ENCODE measurements at places on chromosomes 7 and 10. TPM values are rescaled to one million over a fixed set of nuclear protein-coding genes. Genes with fewer than 3 reads are reported as not detected.
A peak's percentile ranks its signal among the peaks of the same experiment; 100 is the strongest.

Gene CDH23
- total RNA-seq = 7.2 TPM

DNA sequence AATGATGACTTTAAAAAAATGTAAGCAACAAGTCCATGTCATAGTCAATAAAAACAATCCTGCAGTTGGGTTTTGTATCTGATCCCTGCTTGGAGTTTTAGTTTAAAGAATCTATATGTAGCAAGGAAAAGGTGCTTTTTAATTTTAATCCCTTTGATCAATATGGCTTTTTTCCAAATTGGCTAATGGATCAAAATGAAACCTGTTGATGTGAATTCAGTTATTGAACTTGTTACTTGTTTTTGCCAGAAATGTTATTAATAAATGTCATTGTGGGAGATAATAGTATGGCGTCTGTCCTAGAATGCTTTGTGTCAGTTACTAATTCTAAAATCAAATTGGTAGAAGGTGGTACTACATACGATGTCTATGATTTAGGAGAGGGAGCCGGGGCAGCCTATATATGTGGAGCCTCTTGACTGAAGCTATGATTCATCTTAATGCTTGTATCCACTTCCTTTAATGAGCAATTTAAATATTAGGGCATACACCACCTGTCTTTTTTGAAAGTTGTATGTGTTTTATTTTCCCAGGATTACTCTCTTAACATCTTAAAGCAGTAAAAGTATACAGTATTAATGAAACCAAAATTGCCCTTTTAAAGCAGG lies 10.3 kb upstream of the PBLD start:
- no peaks in the 10 kb centered on the region for H3K27me3 ChIP-seq
- no peaks in the 10 kb centered on the region for H3K4me1 ChIP-seq
- peaks cover 65% of the 10 kb centered on the region for H3K36me3 ChIP-seq
- no peak overlapping the region for H3K27ac ChIP-seq
- H3K4me3 ChIP-seq = no peak overlapping the region

Gene GIMAP2
- 16.4 TPM for total RNA-seq

DNA sequence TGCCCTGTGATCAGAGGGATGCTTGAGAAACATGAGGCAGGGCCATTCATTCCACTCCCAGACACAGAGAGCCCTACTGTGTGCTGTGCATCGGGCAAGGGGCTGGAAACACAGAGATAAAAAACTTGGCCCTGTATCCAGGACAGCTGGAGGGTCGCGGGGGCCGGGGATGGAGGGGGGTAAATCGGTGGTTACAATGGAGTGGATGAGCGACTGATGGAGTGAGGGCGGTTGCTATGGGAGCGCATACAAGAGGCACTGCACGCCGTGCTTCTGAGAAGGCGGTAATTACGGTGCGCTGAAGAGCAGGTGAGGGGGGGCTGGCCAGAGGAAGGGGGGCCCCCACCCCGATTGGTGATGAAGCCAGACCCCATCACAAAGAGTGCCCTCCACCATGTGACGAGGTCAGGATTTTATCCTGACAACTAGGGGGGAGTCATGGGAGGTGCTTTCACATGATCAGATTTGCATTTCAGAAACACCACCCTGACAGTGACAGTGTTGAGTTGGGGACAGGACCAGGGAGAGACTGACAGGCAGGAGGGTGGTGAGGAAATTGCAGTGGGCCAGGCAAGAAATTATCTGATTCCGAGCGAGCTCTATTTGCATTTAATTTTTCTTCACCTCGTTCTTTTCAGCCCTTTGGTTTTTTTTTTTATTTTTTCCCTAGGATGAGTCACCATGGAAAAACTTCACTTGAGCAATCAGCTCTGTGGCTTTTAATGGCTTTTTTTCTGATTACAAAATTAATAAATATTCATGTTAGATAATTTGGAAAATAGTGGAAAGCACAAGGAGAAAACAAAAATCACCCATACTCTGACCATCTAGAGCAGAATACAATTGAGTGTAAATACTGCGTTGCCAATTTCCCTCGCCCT lies 7.8 kb downstream of the CPA5 start:
- no peaks in the 10 kb centered on the region for H3K36me3 ChIP-seq
- H3K4me3 ChIP-seq = no peak overlapping the region
- H3K4me1 ChIP-seq = peaks cover 15% of the 10 kb centered on the region
- H3K27me3 ChIP-seq = no peaks in the 10 kb centered on the region
- no peak for DNase-seq

DNA sequence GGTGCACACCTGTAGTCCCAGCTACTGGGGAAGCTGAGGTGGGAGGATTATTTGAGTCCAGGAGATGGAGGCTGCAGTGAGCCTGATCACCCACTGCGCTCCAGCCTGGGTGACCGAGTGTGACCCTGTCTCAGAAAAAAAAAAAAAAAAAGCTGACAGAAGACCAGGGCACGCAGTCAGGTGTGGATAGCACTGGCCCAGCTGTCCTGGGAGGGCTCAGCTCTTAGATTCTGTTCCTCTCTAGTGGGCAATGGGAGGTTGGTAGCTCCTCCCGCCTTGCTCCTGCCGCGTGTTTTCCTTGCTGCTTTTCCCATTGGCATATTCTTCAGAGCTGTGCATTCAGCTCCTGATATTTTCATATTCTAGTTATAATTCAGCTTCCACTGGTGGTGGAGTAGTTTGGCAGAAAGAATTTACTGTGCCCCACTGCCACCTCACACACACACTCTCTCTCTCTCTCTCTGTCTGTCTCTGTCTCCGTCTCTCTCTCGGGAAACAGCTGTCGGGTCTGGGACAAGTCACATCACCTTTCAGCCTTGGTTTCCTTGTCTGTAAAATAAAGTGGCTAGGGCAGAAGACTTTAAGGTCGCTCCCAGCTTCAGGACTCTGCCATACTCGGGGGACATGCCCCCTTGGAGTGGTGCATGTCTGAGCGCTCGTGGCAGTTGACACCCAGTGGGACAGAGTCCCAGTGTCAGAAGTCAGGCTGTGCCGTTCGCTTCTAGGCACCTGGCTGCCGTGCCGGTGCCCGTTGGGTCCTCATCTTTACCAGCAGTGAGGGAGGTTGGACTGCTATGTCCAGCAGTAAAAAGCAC lies 25.9 kb upstream of the ANKRD2 start:
- H3K4me1 ChIP-seq = peaks cover 40% of the 10 kb centered on the region
- H3K4me3 ChIP-seq = no peak overlapping the region
- no peak overlapping the region for H3K27ac ChIP-seq
- H3K27me3 ChIP-seq = no peaks in the 10 kb centered on the region

DNA sequence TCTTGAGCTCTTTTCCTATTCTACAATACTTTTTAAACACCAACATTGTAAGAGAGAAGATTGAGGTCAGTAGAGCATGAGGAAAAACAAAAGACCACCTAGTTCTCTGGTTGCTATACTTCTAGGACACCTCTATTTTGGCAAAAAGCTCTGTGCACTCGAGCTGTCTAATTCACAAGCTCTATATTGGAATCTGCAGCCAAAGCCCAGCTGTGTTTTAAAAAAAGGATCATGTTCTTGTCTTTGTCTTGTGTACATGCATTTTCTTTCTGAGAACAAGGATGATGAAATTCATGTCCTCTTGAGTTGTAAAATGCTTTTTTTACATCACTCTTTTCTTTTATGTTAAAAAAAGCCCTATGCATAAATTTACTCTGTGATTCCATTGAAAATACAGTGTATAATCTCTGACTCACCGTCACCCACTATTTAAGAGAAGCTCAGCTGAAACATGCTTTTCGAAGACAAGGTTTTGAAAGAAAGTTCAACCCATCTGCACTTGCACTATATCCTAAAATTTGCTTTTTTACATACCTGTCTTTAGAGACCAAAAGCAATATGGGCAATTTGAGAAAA lies 215.5 kb upstream of the VSTM2A start:
- no peaks in the 10 kb centered on the region for H3K36me3 ChIP-seq
- no peak overlapping the region for H3K4me3 ChIP-seq
- no peak for DNase-seq
- H3K4me1 ChIP-seq = no peaks in the 10 kb centered on the region
- no peak overlapping the region for H3K27ac ChIP-seq
- H3K27me3 ChIP-seq = no peaks in the 10 kb centered on the region

- no peak overlapping the region for H3K4me3 ChIP-seq
- peaks cover 18% of the 10 kb centered on the region for H3K4me1 ChIP-seq
- no peaks in the 10 kb centered on the region for H3K27me3 ChIP-seq
- no peaks in the 10 kb centered on the region for H3K36me3 ChIP-seq
- DNase-seq = no peak
Measured at GRCh38 chr7:107049971-107050532, 5.5 kb downstream of the PRKAR2B start.

DNA sequence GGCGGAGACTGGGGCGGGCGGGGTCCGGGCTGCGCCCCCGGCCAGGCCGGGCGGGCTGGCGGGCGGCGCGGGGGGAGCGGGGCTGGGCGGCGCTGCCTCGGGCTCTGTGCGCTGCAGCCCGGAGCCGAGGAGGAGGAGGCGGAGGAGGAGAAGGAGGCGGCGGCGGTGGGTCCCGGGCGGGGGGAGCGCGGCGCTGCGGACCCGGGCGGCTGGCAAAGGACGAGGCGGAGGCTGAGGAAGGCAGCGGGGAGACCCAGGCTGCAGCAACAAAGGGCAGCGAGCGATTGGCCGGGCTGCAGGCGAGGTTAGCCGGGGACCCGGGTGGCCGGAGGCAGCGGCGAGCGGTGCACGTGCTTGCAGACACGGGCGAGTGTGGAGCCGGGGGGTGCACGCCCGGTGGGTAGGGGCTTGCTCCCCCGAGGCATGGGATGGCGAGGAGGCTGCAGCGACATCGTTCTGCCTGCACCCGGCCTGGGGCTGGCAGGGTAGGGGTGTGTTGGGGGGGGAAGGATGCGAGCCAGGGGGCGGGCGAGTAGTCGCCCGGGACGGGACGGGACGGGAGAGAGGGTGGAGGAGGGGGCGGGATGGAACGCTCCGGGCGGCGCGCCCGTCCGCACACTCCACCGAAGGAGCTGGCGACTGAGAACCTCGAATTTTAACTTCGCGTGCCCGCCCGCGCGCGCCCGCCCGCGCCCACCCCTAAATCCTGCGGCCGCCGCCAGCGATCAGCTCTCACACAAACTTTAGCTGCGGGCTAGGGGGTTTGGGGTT lies 844 bp upstream of the KAT6B start:
- peaks cover 35% of the 10 kb centered on the region for H3K4me1 ChIP-seq
- no peak for DNase-seq

GRCh38 chr10:88528806-88529570 lies 54.1 kb downstream of the RNLS start:
- no peak for DNase-seq
- no peaks in the 10 kb centered on the region for H3K27me3 ChIP-seq
- no peak overlapping the region for H3K4me3 ChIP-seq
- no peaks in the 10 kb centered on the region for H3K4me1 ChIP-seq
- no peaks in the 10 kb centered on the region for H3K36me3 ChIP-seq
- H3K27ac ChIP-seq = no peak overlapping the region

Gene NPTX2
- 13.8 TPM for total RNA-seq

Gene LIPM
- total RNA-seq = not detected

Gene PNLIPRP1
- not detected for total RNA-seq

Gene OR2A1
- total RNA-seq = 0.16 TPM

DNA sequence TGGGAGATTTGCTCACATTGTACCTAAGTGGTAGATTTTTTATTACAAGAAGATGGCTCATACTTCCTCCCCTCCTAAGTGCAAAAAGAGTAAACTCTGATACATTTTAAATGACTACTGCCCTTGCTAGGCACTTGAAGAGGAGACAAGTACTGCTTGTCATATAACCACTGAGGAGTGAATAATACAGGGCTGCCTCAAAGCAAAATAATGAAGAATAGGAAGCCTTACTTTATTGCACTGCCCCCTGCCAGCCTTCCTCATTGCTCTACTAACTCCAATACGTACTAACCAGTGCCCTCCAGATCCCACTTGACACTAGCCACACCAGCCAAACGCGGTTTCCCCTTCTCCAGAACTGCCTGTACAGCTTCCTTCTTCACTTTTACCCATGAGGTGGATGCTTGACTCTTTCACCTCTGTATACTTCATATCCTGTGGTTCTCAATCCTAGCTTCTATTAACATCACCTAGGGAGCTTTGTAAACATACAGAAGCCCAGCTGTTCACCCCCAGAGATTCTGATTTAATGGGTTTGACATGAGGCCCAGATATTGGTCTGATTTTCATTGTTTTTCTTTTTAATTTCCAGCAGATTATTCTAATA lies 11.7 kb upstream of the MTERF1 start:
- H3K36me3 ChIP-seq = no peaks in the 10 kb centered on the region
- H3K4me1 ChIP-seq = peaks cover 17% of the 10 kb centered on the region
- H3K4me3 ChIP-seq = no peak overlapping the region
- no peaks in the 10 kb centered on the region for H3K27me3 ChIP-seq
- no peak overlapping the region for H3K27ac ChIP-seq

Gene HOXA1
- total RNA-seq = 0.82 TPM

Gene KCNMA1
- 427 TPM for total RNA-seq

- no peaks in the 10 kb centered on the region for H3K4me1 ChIP-seq
- H3K36me3 ChIP-seq = no peaks in the 10 kb centered on the region
- DNase-seq = no peak
- H3K27me3 ChIP-seq = no peaks in the 10 kb centered on the region
- no peak overlapping the region for H3K4me3 ChIP-seq
Measured at GRCh38 chr7:141288626-141289025, 214.8 kb downstream of the TMEM178B start.

Gene CRHR2
- not detected for total RNA-seq

GRCh38 chr10:85599081-85599480 lies 767.5 kb downstream of the GRID1 start:
- H3K36me3 ChIP-seq = no peaks in the 10 kb centered on the region
- no peak overlapping the region for H3K27ac ChIP-seq
- H3K27me3 ChIP-seq = no peaks in the 10 kb centered on the region
- no peaks in the 10 kb centered on the region for H3K4me1 ChIP-seq
- H3K4me3 ChIP-seq = no peak overlapping the region
- DNase-seq = no peak

DNA sequence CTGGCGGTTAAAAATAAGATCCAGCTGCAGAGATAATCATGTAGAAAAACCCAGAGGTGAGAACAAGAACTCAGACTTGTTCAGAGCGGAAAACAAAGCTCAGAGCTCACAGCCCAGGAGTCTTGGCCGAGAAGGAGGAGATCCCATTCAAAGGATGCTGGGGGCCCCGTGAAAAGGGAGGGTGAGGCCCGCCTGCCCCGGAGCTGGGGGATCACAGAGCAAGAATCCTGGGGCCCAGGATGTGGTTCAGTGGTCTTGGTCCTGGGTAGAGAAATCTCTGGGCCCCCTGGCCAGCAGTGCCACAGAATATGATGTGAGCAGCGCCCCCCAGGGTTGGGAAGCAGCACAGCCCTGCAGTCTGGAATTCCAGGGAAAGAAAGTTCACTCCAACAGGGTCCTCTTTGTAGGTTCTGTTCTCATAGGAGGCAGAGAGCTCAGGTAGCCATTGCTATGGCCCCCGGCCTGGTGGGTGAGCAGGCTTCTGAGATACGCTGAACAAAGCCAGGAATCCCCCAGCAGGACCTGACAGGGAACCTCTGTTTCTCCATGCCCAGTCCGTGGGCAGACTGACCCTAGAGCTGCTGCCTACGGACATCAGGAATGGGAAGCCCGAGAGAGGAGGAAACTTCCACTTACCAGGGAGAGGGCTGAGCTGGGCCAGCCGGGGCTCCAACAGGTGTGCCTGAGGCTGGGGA lies 77.7 kb upstream of the GNA12 start:
- no peaks in the 10 kb centered on the region for H3K4me1 ChIP-seq
- no peaks in the 10 kb centered on the region for H3K36me3 ChIP-seq
- no peak overlapping the region for H3K27ac ChIP-seq
- no peak for DNase-seq

GRCh38 chr7:151993977-151994676 lies 31.3 kb upstream of the GALNT11 start:
- DNase-seq = no peak
- H3K4me3 ChIP-seq = no peak overlapping the region
- H3K4me1 ChIP-seq = no peaks in the 10 kb centered on the region
- H3K36me3 ChIP-seq = no peaks in the 10 kb centered on the region
- no peak overlapping the region for H3K27ac ChIP-seq

Gene DUSP5
- total RNA-seq = 3.6 TPM

- peak overlapping the region; percentile 13 for H3K27ac ChIP-seq
- no peaks in the 10 kb centered on the region for H3K36me3 ChIP-seq
- DNase-seq = no peak
- H3K27me3 ChIP-seq = no peaks in the 10 kb centered on the region
Measured at GRCh38 chr10:75465450-75465827, 34.0 kb downstream of the LRMDA start.

All from sigmoid colon (tissue), 7 donors.